ENCODE measurements at places on chromosomes 11 and 22. TPM values are rescaled to one million over a fixed set of nuclear protein-coding genes. Genes with fewer than 3 reads are reported as not detected.

Gene TMPRSS5
- 0.36 TPM for total RNA-seq

Gene SMIM35
- total RNA-seq = not detected

Gene OR4C13
- not detected for total RNA-seq

Gene SCGB1C1
- not detected for total RNA-seq

Gene SLCO2B1
- total RNA-seq = under 0.01 TPM

Gene C11orf52
- total RNA-seq = 1.2 TPM

Gene HPX
- 0.59 TPM for total RNA-seq

Gene MAPK8IP2
- total RNA-seq = 0.36 TPM

Gene MPZL3
- total RNA-seq = 1.8 TPM

Gene TMPRSS13
- not detected for total RNA-seq

Gene PANX1
- total RNA-seq = 41.3 TPM

Gene MMP27
- total RNA-seq = not detected

Gene APOA5
- total RNA-seq = not detected

Gene NXPE1
- total RNA-seq = not detected

Gene SPCS2
- 10.9 TPM for total RNA-seq

Gene PICK1
- 15.6 TPM for total RNA-seq

Gene OR8G1
- total RNA-seq = not detected

Gene PICALM
- total RNA-seq = 324 TPM

Gene SIDT2
- 35.7 TPM for total RNA-seq

Gene GCAT
- 26.8 TPM for total RNA-seq

Gene GAB4
- total RNA-seq = not detected

Gene RAC2
- 13.6 TPM for total RNA-seq

Gene NFAM1
- under 0.01 TPM for total RNA-seq

Gene SLC6A5
- total RNA-seq = not detected

Gene OR8D1
- not detected for total RNA-seq

Gene SLC37A2
- total RNA-seq = 0.29 TPM

Gene MRGPRE
- total RNA-seq = under 0.01 TPM

Gene NTM
- 92.8 TPM for total RNA-seq

Gene MIOX
- under 0.01 TPM for total RNA-seq

Gene SERPIND1
- total RNA-seq = not detected

Gene LSP1
- total RNA-seq = 54.6 TPM

Gene DMC1
- total RNA-seq = 3.3 TPM

Gene UBQLN3
- total RNA-seq = under 0.01 TPM

Gene SYCE3
- not detected for total RNA-seq

Gene C11orf98
- total RNA-seq = 17.4 TPM

Gene RIMBP3C
- 0.29 TPM for total RNA-seq

Gene LAYN
- 81.8 TPM for total RNA-seq

Gene USH1C
- total RNA-seq = not detected

Gene BTG4
- not detected for total RNA-seq

Gene TOP3B
- 27.9 TPM for total RNA-seq

Gene NDUFV1
- 158 TPM for total RNA-seq

Gene GDPD4
- total RNA-seq = not detected

Gene KRTAP5-2
- total RNA-seq = not detected

Gene MMP1
- total RNA-seq = 0.72 TPM

Gene MMP7
- not detected for total RNA-seq

Data from osteoblast (primary cell).